Activated CD8-positive, alpha-beta T cell treated with anti-CD3 and anti-CD28 coated beads, Interleukin-2, amount 10 ng/mL, durations not matched to agents 7 days and 5 days (primary cell): ENCODE measurements at places on chromosomes 4 and X.

DNA sequence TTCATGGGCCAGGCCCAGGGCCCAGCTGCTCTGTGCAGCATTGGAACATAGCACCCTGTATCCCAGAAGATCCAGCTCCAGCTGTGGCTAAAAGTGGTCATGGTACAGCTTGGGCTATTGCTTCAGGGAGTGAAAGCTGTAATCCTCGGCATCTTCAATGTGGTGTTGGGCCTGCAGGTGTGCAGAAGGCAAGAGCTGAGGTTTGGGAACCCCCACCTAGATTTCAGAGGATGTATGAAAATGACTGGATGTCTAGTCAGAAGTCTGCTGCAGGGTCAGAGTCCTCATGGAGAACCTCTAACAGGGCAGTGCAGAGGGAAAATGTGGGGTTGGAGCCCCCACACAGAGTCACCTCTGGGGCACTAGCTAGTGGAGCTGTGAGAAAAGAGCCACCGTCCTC is 341.7 kb downstream of the PPP3CA start:
- no peaks in the 10 kb centered on the region for H3K36me3 ChIP-seq
- no peak overlapping the region for H3K4me3 ChIP-seq
- no peak for DNase-seq
- no peak overlapping the region for H3K27ac ChIP-seq
- H3K27me3 ChIP-seq = no peaks in the 10 kb centered on the region

DNA sequence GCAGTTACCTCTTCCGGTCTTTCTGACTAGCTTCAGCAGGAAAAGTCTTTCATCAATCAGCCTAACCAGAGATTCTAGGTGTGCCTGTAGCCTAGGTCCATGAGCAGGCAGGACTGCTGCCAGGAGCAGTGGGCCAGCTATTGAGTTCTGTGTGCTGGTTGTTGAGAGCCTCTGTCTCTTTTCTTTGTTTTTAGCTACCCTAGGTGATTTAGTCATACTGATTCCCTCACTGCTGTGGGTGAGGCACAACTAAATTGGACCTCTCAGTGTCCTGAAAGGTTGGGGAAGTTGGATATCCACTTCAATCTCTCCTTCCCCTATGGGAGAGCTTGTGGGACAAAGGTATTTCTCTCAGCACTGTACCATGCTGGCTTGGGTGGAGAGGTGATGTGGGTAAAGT is 354.9 kb downstream of the GPAT3 start:
- DNase-seq = no peak
- H3K4me3 ChIP-seq = no peak overlapping the region
- no peaks in the 10 kb centered on the region for H3K27me3 ChIP-seq

DNA sequence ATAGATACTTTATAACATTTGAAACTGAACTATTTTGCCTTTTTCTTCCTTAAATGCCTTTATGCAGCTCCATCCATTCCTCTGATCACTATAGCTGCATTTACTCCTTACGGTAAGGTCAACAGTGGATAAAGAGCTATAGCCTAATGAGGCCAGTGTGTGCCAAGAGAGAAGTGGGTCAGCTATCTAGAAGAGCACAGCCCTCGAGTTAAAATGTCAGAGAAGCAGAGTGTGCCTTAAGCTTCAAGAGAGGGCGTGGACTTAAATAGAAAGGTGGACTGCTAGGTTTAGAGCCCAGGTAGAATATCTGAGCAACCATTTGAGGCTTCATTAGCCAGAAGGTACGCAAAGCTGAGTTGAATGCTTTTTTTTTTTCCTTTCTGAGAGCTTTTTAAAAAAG is 347.4 kb downstream of the BMPR1B start:
- H3K4me3 ChIP-seq = no peak overlapping the region
- no peaks in the 10 kb centered on the region for H3K27me3 ChIP-seq
- DNase-seq = no peak
- H3K36me3 ChIP-seq = no peaks in the 10 kb centered on the region

DNA sequence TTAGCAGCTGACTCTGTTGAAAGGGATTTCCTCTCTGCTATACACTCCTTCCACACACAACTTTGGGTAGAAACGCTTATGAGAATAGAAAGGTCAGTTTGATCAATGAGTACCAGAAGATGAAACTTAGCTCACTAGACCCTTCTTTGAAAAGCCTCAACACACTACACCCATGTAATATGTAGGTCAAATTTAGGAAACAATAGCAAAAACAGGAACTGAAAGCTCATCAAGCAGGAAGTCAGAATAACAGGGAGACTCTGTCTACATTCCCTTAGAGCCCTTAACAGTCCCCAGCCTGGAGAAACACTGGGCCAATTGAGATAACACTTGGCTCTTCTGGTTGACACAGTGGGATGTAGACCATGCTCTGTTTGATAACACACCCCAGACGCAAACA is 30.7 kb downstream of the SRPX2 start:
- no peak overlapping the region for H3K4me3 ChIP-seq
- H3K27me3 ChIP-seq = peaks cover 1% of the 10 kb centered on the region
- no peak for DNase-seq
- no peaks in the 10 kb centered on the region for H3K36me3 ChIP-seq
- H3K27ac ChIP-seq = no peak overlapping the region

GRCh38 chr4:170247596-170247995 is 157.8 kb upstream of the AADAT start:
- no peaks in the 10 kb centered on the region for H3K36me3 ChIP-seq
- H3K27ac ChIP-seq = no peak overlapping the region
- no peak for DNase-seq

DNA sequence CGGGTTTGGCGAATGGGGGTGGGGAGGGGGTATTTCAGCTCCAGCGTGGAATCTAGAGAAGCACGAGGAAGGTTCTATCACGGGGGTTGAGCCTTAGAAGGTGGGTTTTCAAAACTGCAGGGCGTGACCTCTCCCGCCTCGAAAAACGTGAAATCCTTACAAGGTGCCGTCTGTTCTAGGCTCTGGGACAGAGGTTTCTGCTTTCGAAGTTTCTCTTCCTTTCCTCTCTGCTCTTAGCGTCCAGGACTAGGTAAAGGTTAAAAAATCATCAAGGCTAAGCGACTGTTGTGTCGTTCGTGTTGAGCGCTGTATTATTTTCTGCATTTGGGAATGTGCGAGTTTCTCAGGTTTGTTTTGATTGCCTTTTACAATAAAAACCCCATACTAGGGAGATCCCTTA is 1.1 kb downstream of the FHL1 start:
- H3K4me1 ChIP-seq = peaks cover 23% of the 10 kb centered on the region
- DNase-seq = no peak
- H3K4me3 ChIP-seq = peak overlapping the region; percentile 45
- H3K27ac ChIP-seq = no peak overlapping the region
- H3K27me3 ChIP-seq = peaks cover 8% of the 10 kb centered on the region

- H3K4me3 ChIP-seq = no peak overlapping the region
- no peak for DNase-seq
- H3K27me3 ChIP-seq = no peaks in the 10 kb centered on the region
- no peaks in the 10 kb centered on the region for H3K4me1 ChIP-seq
- H3K36me3 ChIP-seq = no peaks in the 10 kb centered on the region
- H3K27ac ChIP-seq = no peak overlapping the region
These were observed 78.7 kb downstream of the VCX3A start for GRCh38 chrX:6456196-6456595.
